ENCODE measurements at places on chromosomes 7 and 10. TPM values are rescaled to one million over a fixed set of nuclear protein-coding genes. Genes with fewer than 3 reads are reported as not detected.

Gene AKR1C8
- 0.21 TPM for total RNA-seq

Gene NANOS1
- 0.88 TPM for total RNA-seq

Gene TMEM130
- total RNA-seq: 0.33 TPM

Gene SRPK2
- 38.1 TPM for total RNA-seq

Gene STAG3
- total RNA-seq: 2.1 TPM

Gene MRPS33
- 36.6 TPM for total RNA-seq

Gene AKR1C3
- total RNA-seq: 1.2 TPM

Gene NUTM2B
- 2.0 TPM for total RNA-seq

Gene PTPRN2
- 2.4 TPM for total RNA-seq

Gene PRKCQ
- total RNA-seq: 7.7 TPM

Gene TSPAN12
- 10.9 TPM for total RNA-seq

Gene SUN3
- total RNA-seq: not detected

Gene VSTM4
- total RNA-seq: 0.50 TPM

Gene FKBP6
- total RNA-seq: not detected

Gene PRSS58
- total RNA-seq: not detected

Gene SOSTDC1
- total RNA-seq: not detected

Gene KCND2
- 0.27 TPM for total RNA-seq

Gene STEAP4
- total RNA-seq: 2.3 TPM

Gene RAMP3
- total RNA-seq: not detected

Gene C10orf143
- 0.88 TPM for total RNA-seq

Gene FGFBP3
- total RNA-seq: 0.42 TPM

Gene OR13A1
- total RNA-seq: not detected

Gene NRG3
- total RNA-seq: 10.2 TPM

Gene STEAP1B
- total RNA-seq: not detected

Gene SFRP5
- total RNA-seq: not detected

Gene SGPL1
- total RNA-seq: 82.7 TPM

Gene C7orf57
- 0.34 TPM for total RNA-seq

Gene FAM20C
- 39.1 TPM for total RNA-seq

Gene KEL
- not detected for total RNA-seq

Gene AMZ1
- total RNA-seq: 2.8 TPM

Gene CYP2E1
- total RNA-seq: 3.0 TPM

Gene HMX2
- total RNA-seq: 0.34 TPM

Gene VWDE
- 1.4 TPM for total RNA-seq

Gene CUZD1
- 1.4 TPM for total RNA-seq

Gene MXI1
- 20.0 TPM for total RNA-seq

Gene PLXNA4
- total RNA-seq: 0.14 TPM

Gene TBXAS1
- 7.8 TPM for total RNA-seq

Gene SLC18A3
- not detected for total RNA-seq

Gene DOCK1
- 39.5 TPM for total RNA-seq

Gene AQP1
- total RNA-seq: 1.6 TPM

Gene DYNC1I1
- 0.14 TPM for total RNA-seq

Gene AOAH
- total RNA-seq: 4.4 TPM

Gene TMEM229A
- not detected for total RNA-seq

Gene COBL
- 6.4 TPM for total RNA-seq

Gene CCZ1B
- total RNA-seq: 29.2 TPM

Gene SAP25
- total RNA-seq: 0.62 TPM

Gene GPR26
- total RNA-seq: 0.55 TPM

Gene MRPL43
- 84.1 TPM for total RNA-seq

Gene ACHE
- total RNA-seq: 1.3 TPM

Gene MSS51
- total RNA-seq: 0.54 TPM

Gene DNAH11
- total RNA-seq: not detected

Gene FRAT2
- total RNA-seq: 10.7 TPM

Gene CPA4
- 0.25 TPM for total RNA-seq
